ENCODE measurements at places on chromosomes 1 and 21.

DNA sequence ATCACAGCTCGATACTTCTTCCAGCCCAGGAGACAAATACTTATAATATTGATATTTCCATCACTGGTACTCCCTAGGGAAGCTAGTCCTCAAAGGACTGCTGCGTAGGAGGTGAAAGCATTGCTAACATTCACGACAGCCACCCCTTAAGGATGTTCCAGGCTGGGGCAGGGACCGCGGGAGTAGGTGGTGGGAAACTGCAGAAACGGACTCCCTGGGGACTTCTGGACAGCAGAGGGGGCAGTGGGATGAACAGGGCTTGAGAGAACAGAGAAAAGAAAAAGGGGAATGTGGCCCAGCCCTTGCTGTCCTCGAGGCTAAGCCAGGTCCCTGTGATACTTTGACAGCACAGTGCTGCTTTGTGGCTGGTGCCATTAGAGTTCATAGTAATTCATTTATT lies 108.0 kb downstream of the HMGB4 start:
- no peak for DNase-seq

DNA sequence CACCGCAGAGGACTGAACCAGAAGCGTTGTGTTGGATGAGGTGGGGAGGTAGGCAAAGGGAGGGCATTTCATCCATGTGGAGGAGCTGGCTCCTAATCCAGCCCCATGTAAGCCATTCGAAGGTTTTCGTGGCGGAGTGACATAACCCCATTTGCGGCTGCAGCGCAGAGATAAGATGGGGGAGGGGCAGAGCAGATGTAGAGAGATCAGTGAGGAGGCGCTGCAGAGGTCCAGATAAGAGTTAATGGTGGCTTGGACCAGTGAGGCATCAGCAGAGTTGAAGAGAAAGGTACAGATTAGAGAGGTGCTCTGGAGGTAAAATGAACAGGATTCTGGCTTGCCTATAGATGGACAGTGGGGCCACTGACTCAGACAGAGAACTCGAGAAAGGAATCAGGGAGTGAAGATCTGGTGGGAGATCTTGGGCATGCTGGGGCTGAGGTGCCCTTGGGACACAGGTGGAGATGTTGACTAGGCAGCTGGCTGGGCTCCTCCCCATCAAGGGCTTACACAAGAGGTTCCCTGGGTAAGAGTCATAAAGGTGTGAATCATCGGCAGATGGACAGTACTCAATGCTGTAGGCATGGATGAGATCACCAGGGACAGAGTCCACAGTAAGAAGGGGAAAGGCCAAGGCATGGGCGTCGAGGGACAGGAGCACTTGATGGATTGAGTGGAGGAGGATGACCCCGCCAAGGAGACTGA lies 7.8 kb upstream of the PTPRF start:
- no peak for DNase-seq

DNA sequence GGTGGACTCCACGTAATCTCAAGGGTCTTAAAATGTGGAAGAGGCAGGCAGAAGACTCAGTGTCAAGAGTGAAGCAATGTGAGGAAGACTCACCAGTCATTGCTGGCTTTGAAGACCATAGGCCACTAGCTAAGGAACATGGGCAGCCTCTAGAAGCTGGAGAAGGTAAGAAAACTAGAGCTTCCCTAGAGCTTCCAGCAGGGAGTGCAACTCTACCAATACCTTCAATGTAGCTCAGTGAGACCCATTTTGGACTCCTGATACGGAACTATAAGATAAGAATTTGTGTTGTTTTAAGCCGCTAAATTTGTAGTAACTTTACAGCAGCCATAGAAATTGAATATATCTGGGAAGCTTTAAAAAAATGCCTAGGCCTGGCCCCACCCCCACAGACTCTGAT lies 18.9 kb downstream of the METTL13 start:
- no peak for DNase-seq

DNA sequence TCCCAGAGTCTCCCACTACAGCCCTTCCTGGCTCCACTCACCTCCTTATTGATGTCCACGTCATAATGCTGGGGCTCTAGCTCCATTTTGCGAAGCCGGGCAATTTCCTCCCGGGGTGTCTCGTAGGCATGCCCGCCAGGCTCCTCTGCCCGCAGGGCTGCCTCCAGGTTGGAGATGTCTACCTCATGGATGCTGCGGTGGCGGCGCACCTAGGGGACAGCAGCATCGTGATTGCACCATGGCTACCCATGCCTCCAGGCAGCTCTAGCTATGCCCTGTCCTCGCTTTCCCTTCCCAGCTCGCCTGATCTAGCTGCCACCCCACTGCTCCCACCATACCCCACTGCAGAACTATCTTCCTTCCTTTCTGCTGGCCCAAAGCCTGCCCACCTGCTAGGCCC lies 15.1 kb upstream of the GOLT1A start:
- no peak for DNase-seq

DNA sequence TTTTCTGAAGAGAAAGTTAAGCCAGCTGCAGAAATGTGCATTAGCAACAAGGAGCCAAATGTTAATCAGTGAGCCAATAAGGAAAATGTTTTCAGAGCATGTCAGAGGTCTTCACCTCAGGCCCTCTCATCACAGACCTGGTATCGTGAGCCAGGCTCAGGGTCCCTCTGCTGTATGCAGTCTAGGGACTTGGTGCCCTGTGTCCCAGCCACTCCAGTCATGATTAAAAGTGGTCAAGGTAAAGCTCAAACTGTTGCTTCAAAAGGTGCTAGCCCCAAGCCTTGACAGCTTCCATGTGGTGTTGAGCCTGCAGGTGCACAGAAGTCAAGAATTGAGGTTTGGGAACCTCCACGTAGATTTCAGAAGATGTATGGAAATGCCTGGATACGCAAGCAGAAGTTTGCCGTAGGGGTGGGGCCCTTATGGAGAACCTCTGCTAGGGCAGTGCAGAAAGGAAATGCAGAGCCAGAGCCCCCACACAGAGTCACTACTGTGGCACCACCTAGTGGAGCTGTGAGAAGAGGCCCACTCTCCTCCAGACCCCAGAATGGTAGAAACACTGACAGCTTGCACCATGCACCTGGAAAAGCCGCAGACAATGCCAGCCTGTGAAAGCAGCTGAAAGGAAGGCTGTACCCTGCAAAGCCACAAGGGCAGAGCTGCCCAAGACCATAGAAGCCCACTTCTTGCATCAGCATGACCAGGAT lies 1128.7 kb downstream of the AMY1C start:
- no peak for DNase-seq

Data from activated T-cell treated with anti-CD3 and anti-CD28 coated beads, Interleukin-2, amount 50 U/mL, for 1 hour (primary cell).